ENCODE measurements at places on chromosomes 2 and 18. TPM values are rescaled to one million over a fixed set of nuclear protein-coding genes. Genes with fewer than 3 reads are reported as not detected.

GRCh38 chr2:142675398-142675797, 202.1 kb upstream of the KYNU start:
- no peak for DNase-seq

DNA sequence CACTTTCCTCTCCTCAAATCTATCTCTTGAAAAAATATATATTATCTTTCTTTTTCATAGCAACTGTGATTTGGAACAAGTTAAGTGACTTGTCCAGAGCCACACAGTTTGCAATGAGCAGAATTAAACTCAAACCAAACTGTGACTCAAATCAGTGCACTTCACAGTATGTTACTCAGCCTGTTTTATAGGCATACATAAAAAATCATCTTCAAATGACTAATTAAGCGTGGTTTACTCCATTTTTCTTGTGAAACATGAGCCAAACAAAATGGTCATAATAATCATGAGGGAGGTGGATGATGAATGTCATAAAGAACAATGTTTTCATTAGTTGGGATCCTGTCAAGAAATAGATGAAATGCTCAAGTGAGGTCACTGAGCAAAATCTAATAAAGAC, 6.1 kb upstream of the CCDC178 start:
- DNase-seq, result no peak

DNA sequence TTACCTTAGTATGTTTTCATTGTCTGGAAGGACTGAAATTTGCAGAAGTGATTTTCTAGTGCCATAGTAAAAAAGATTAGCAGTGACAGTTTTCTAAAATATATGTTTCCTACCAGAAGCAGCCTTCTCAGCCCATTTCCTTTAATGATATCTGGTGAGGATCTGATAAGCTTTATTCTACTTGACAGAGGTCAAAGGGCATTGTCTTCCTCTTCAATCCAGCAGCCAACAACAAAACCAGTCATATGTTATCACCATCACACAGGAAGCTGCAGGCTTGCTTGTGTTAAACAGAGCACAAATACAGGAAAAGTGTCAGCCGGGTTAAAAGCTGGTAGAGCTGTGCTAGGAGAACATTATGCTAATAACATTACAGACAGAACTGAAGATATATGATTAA, 35.6 kb upstream of the ZSWIM2 start:
- no peak for DNase-seq

DNA sequence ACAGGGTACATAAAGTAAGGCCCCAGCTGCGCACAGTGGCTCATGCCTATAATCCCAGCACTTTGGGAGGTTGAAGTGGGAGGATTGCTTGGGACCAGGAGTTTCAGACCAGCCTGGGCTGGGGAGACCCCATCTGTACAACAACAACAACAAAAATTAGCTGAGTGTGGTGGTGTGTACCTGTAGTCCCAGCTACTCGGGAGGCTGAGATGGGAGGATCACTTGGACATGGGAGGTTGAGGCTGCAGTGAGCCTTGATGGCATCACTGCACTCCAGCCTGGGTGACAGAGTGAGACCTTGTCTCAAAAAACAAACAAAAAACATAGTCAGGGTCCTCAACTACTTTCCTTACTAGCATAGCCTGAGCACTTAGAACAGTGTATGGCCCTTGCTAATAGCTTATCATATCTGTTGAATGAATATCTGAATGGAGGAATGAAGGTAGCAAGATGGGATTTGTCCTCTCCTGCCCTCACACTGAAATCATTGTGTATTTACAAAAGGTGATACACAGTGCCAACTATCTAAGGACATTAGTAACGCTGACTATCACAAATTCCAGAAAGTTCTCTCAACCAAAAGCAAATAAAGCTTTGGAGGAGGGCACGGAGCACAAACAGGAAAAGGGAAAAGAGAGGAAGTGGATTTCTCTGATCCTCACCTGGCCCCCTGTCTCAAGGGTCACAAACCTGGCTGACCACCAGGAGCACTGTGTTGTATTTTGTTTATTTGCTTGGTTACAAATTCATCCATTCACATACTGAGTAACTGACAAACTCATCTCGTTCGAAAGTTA, 38.1 kb downstream of the L3MBTL4 start:
- DNase-seq, result no peak

- DNase-seq, result no peak
Measured at GRCh38 chr2:11042841-11043240, 112.4 kb upstream of the SLC66A3 start.

DNA sequence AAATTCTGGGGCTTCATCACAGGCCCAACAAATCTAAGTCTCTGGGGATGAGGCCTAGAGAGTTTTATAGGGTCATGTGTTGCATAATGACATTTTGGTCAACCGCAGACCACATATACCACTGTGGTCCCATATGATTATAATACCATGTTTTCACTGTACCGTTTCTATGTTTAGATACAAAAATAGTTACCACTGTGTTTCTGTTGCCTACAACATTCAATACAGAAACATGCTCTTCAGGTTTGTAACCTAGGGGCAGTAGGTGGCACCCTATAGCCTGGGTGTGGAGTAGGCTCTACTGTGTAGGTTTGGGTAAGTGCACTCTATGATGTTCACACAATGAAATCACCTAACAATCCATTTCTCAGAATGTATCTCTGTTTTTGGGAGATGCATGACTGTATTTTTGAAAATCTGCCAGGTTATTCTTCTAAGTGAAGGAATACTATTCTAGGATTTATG, 485.2 kb downstream of the PTPRM start:
- DNase-seq, result no peak

- no peak for DNase-seq
Measured at GRCh38 chr2:43293744-43294695, 67.6 kb upstream of the ZFP36L2 start.

DNA sequence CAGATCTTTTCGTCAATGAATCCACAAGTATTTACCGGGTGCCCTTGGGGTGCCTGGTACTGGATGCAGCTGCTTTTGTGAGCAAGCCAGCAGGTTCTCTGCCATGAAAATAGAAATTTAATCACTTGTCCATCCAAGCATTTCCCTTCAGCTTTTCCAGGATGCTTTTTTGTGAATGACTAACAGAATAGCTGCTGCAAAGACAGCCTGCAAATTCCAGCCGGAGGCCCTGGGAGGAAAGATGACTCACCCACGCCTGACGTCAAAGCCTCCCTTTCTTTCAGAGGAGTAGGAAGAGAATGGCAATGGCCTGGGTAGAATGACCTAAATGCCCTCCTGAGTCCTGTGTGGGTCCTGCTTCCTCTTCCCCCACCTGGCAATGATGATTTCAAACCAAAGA, 111.9 kb downstream of the AP1S3 start:
- DNase-seq, result no peak

DNA sequence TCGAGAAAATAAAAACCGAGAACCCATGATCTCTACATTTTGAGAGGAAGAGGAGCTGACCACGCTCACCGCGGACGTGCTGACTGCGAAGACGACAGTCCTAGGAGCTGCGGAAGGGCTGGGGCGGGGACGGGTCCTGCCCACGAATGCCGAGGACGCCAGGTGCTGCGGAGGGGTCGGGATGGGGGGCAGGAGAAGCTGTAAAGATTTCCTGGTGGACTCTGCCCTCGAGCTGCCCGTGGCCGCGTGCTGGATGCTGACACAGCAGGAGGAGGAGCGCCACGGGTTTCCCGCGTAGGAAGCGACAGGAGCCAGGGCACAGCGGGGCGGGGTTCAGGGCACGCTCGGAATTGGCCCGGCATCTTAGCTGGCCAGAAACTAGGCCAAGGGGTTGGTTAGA, 22.2 kb downstream of the ZSCAN30 start:
- DNase-seq, result peak; percentile 60

- no peak for DNase-seq
Measured at GRCh38 chr2:16334886-16335603, 330.6 kb downstream of the CYRIA start.

- DNase-seq, result no peak
Measured at GRCh38 chr2:102137138-102137537, 5.4 kb upstream of the IL1R1 start.

DNA sequence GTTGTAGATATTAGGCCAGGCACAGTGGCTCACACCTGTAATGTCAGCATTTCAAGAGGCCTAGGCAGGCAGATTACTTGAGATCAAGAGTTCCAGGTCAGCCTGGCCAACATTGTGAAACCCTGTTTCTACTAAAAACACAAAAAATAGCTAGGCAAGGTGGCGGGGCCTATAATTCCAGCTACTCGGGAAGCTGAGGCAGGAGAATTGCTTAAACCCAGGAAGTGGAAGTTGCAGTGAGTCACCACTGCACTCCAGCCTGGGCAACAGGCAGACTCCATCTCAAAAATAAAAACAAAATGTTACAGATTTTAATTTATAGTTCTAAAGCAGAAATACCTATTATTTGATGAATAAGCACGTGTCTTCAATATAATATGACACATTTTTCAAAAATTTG, 65.6 kb upstream of the UBXN4 start:
- no peak for DNase-seq

- DNase-seq, result no peak
Measured at GRCh38 chr2:206368933-206369569, 74.3 kb upstream of the ADAM23 start.

DNA sequence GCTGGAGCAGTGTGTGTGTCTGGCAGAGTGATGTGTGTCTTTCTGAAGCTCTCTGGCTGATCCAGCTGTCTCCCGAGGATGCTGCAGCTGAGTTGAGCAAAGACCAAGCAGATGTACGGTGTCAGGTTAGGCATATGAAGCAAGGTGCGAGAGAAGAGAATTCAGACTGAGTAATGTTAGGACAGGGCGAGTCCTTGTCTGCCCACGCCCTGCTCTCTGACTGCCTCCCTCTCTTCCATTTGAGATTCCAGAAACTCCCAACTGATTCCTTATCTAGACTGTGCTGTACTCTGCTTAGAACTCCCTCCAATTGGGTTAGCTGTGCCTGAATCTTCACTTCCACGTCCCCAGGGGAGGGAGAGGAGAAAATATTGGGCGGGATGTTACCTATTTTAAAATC, 25.7 kb upstream of the LPIN1 start:
- no peak for DNase-seq

DNA sequence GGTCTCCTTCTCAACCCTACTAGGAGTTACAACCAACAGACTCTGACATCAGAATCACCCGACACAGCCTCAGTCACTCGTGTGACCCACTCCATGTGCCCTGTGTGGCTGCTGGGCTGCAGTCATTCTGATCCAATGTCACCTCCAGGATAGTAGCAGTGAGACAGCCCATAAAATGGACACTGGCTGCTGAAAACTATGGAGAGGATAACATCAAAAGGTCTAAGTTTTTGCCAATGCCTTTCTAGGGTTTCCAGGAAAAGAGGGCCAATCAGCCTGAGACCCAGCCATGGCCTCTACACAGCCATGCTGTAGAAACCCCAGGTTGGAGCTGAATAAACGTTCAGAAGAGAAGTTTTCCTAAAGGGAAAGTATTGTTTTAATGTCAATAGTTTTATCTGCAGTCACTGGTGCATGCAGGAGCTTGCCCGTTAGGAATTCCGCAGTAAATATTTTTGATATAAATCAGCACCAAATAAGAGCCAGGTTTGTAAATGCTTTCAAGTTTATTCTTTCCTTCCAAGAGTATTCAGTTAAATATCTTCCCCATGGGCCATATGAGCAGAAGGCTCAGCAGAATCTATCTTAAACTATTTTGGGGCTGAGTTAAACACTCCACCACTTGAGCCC, 92.2 kb upstream of the PID1 start:
- no peak for DNase-seq

Gene GCG
- total RNA-seq, result not detected

Gene NAT8
- total RNA-seq, result not detected

Gene HRH4
- 2.0 TPM for total RNA-seq

Gene AQP12B
- total RNA-seq, result not detected

Gene OSR1
- total RNA-seq, result 15.5 TPM
